Stimulated activated CD4-positive, alpha-beta T cell treated with anti-CD3 and anti-CD28 coated beads, Interleukin-2, amount 100 ng/mL, for 24 hours (primary cell): ENCODE measurements at places on chromosomes 2 and 18.

DNA sequence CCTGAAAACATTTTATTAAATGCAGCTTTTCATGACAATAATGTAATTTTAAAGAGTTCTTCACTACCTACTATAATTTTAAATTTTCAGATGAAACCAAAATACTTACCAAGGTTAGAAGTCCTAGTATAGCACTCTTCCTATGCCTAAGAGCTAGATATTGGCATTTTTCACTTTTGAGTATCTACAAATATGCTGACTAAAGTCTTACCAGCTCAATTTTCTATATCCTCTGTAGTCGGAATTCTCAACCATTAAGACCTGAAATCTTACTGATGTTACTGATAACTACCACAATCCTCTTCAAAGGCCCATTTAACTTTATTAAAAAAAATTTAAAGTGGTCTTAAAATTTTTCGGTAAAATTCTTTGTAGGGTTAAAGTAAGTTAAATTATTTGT, 32.0 kb downstream of the PREPL start:
- no peak for DNase-seq

- DNase-seq = no peak
Observed at GRCh38 chr2:132984731-132985130, 314.7 kb upstream of the LYPD1 start.

DNA sequence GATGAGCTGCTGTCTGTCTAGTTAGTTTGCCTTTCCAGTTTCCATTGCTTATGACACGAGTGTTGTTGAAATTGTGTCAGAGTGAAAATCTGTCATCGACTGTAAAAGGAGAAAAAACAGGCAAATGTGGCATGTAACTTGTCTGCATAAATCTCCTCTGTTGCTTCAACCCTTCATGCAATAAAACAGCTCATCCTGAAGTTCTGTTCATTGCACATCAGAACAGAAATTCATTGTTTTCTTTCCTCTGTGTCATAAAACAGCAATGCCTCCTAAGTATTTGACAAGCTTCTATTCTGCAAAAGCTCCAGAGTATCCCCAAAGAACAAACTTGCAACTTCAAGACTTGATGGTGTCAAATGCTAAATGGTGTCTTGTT, 432.1 kb downstream of the MEIS1 start:
- DNase-seq = no peak

DNA sequence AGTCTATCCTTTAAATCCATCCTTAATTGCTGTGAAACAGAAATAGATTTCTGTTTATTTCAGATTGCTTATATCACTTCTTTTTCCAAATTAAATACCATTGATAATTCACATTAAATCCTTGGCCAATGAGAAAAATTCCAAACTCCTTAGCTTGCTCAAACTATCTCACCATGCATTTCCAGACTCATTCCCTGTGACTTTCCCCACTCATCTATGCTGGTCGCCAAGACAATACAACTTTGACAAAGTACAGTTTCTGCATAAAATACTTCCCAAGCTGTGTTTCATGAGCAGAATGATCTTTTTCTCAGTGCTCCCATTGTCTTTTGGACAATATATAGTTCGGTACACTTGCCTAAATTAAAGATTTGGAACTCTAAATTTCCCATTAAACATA, 575.6 kb downstream of the CPS1 start:
- DNase-seq = no peak

DNA sequence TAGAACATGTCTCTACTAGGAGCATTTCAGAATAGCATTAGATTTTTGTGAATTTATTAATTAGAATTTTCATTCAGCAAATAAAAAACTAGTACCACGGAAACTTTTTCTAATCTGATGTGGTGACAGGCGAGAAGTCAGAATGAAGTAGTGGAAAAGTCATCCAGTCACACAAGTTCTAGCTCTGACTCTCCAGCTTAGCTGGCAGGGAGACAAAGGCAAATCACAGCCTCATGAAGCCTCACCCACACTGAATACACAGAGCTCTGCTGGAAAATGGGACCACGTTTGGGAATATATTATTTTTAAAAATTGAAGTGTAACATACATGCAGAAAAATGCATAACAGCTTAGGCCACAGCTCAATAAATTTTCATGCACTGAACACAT, 86.1 kb downstream of the L3MBTL4 start:
- DNase-seq = no peak

GRCh38 chr2:181440919-181441318, 16.3 kb upstream of the ITGA4 start:
- no peak for DNase-seq

GRCh38 chr2:129627437-129627836, 352.0 kb upstream of the RAB6C start:
- DNase-seq = no peak

DNA sequence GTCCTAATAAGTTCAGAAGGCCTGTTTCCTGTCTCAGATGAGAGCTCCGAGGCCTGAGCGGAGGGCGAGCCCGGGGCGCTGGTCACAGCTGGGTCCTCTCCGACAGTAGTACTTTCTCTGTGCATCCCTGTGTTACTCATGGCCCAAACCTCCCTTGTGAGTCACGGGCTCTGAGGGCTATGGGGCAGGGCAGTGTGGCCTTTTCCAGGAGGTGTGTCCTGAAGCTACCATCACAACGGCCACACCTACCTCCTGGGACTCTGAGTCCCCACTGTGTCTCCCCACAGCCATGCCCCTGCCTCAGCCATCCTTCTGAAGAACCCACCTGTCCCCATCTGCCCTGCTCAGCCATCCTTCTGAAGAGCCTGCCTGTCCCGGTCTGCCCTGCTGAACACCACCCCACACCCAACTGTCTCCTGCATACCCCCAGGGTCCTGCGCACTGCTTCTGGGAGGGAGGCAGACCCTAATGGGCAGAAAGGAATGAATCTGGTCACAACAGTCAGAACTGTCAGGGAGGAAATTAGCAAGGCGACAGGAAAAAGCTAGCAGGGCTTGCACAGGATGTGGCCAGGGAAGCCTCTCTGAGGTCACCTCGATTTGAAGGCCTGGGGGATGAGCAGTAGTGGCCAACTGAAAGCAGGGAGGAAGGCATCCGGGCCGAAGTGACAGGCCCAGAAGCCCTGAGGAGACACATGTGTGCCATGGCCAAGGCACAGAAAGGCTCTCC, 145.4 kb upstream of the RIOK3 start:
- DNase-seq = no peak

DNA sequence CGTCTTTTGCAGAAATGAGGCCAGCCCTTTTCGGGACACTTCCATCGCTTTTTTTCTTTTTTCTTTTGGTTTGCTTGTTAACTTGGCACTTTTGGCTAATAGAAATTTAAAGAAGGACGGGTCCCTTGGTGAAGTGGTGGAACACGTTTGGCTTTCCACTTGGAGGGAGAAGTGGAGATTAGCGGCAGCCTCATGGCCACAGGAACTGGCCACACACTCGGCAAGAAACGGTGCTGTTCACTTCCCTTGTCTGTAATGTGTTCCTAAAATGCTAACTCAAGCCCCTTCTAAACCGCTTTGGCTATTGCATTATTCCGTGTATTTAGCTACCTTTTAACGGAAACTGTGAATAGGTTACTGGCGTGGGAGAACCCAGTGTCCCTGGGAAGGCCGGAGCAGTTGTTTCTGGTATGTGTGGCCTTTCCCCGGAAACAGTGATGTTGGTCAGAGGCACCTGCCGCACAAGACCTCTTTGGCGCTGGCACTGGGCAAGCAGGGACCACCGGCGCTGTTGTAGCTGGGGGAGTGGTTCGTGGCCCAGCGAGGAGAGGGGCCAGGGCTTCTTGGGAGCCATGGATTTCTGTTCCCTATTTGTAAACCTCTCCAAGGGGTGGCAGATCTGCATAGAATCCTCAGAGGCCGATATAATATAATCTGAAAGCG, 981 bp downstream of the RAMP1 start:
- DNase-seq = no peak
